Vagina (tissue), 2 donors: ENCODE measurements at places on chromosomes 12 and 14.

DNA sequence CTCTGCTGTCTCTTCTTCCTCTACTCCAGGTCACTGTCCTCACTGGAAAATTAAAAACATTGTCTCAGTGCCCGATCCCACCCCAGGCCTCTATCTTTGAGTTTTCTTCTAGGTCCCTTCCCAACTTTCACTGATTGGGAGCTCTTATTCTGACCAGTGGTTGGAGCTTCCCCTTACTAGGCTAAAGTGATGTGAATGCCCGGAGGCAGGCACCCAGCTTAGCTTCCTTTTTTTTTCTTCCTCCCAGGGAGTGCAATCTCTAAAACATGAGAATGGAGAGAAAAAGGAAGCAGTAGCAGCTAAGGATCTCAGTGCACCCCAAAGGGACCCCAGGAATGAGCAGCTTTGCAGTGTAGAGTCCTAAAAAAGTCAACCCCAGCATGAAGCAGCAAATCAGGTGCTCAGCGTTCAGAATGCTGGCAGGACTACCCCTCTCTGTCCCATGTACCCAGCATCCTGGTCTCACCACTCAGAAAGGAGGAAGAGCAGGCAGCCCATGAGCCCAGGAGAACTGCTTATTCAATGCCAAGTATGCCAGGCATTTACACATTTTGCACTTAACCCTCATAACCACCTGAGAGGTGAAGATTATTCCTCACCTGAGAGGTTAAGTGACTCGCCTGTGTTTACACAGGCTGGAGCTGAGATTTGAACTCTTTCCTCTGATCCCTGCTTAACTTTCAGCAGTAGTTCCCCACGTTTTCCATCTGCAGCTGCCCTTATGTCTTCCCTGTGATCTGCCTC, 146.2 kb upstream of the PWP1 start:
- no peak for DNase-seq

- no peak for DNase-seq
Measured at GRCh38 chr12:11902525-11902875, 168.2 kb upstream of the BCL2L14 start.

DNA sequence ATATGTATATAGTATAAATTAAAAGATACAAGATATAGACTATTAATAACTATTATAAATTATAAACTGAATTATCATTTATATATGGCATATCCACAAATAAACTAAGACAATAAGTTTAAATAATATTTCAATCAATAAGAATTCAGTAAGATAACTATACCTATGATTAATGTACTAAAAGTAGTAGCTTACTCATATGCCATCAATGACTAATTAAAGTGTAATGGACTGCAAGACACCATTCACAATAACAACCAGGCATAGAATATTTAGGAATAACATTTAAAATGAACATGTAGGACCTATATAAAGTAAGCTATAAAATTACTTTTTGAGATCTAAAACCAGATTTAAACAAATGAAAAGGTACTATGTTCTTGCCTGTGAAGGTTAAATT, 18.8 kb downstream of the KCNC2 start:
- DNase-seq: no peak

DNA sequence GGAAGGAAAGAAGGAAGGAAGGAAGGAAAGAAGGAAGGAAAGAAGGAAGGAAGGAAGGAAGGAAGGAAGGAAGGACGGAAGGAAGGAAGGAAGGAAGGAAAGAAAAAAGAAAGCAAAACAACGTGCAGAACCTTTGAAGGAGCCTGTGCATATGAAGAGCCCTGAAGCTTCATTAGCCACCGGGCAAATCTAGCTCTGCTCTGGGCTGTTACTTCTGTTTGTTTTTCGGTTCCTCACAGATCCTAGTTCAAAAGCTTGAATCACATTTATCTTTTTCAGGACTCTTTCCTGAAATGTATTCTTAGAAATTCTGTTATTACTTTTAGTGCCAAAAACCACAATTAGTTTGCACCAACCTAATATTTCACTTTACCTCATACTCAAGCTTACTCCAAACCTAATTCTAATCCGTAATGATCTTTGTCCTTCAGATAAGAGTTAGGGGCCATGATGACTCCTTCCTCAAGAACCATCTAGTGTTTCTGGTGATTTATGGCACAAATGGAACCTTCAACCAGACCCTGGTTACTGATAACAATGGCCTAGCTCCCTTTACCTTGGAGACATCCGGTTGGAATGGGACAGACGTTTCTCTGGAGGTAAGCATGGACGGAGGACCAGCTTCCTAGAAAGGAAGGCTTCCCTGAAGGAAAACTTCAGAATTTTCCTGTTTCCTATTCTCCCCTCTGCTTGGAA, 18.7 kb downstream of the A2ML1 start:
- no peak for DNase-seq

- no peak for DNase-seq
Measured at GRCh38 chr12:57196439-57196838, 20.2 kb upstream of the NXPH4 start.

DNA sequence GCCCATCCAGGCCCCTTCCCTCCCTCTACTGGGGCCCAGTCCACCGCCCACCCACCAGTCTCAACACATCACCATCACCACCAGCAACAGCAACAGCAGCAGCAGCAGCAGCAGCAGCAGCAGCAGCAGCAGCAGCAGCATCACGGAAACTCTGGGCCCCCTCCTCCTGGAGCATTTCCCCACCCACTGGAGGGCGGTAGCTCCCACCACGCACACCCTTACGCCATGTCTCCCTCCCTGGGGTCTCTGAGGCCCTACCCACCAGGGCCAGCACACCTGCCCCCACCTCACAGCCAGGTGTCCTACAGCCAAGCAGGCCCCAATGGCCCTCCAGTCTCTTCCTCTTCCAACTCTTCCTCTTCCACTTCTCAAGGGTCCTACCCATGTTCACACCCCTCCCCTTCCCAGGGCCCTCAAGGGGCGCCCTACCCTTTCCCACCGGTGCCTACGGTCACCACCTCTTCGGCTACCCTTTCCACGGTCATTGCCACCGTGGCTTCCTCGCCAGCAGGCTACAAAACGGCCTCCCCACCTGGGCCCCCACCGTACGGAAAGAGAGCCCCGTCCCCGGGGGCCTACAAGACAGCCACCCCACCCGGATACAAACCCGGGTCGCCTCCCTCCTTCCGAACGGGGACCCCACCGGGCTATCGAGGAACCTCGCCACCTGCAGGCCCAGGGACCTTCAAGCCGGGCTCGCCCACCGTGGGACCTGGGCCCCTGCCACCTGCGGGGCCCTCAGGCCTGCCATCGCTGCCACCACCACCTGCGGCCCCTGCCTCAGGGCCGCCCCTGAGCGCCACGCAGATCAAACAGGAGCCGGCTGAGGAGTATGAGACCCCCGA, 6.8 kb upstream of the RNU7-1 start:
- no peak for DNase-seq

- no peak for DNase-seq
Measured at GRCh38 chr12:104064842-104065427, 604 bp downstream of the HCFC2 start.

DNA sequence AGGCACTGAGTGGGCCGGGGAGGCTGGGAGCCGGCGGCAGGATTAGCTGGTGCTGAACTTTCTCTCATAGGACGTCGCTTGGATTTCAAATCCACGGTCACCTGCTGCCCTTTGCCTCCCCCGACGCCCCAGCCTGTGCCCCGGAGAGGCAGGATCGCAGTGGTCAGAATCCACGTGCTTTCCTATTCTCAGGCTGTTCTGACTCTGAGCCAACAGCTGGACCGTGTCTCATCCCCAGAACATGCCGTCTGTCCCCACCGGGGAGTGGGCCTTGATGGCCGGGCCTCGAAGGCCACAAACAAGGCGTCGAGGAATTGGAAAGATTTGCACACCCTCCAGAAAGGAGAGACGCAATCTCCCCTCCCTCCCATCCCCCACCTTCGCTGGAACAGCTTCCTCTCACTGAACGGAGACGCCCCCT, 18.5 kb upstream of the MLXIP start:
- DNase-seq: no peak

DNA sequence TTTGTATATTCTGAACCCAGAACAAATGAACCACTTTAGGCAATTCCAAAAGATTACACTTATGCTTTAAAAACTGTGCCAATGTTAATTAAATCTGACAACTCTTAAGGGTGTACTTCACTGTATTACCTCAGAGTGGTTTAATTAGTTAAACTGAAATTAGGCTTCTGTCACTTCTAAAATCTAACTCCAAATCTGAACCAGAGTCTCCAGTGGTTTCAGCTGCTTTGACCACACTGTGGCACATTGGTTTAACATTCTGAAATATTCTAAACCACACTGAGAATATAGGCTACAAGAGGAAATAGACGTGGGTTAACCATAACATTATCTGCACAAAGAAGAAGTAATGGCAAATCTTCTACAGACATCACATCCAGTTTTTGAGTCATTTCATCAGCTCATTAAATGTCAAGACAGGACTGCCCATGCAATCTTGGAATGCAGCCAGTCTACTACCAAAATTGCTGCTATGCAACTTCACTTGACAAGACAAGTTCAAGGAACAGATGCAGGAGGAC, 94.8 kb downstream of the LRP6 start:
- DNase-seq: no peak

DNA sequence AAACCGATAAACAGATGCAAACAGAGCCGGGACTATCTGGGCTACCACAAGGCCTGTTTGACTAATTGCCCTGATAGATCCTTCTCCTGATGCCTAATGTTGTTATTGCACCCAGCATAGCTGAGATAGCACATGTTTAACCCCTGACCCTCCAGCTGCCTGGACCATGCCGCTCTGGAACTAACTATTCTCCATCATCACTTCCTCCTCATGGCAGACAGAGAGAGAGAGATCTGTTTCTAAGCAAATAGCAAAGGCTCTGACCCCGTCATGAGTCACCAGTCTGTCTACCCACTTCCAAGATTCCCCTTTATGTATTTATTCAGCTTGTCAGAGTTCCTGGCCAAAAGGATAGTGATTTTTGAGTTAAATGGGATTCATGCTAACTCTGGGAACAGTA, 58.2 kb upstream of the FLRT2 start:
- DNase-seq: no peak

GRCh38 chr14:66508547-66508845, 549 bp downstream of the GPHN start:
- DNase-seq: no peak

DNA sequence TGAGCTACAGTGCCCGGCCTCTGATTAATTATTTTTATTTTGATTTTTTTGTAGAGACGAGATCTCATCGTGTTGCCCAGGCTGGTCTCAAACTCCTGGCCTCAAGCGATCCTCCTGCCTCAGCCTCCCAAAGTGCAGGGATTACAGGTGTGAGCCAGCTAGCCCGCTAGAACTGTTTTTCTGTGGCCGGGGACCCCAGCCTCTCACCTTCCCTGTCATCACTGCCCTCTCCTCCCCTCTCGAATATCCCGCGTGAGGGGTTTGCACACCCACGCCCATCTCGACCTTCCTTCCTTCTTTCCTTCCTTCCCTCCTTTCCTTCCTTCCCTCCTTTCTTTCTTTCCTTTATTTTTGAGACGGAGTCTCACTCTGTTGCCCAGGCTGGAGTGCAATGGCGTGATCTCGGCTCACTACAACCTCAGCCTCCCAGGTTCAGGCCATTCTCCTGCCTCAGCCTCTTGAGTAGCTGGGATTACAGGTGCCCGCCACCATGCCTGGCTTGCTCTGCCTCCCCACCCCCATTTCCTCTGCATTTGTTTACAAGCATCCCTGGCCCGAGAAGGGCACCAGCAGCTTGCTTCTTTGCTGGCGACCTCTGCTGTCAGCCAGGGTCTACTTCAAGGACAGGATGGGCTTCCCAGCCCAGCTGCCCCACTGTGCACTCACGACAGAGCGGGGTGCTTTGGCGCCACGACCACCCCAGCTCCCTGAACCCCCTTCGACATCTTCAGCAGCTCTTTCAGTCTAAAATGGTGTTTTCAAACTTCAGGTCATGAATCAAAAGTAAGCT, 4.3 kb upstream of the TRAF3 start:
- no peak for DNase-seq

DNA sequence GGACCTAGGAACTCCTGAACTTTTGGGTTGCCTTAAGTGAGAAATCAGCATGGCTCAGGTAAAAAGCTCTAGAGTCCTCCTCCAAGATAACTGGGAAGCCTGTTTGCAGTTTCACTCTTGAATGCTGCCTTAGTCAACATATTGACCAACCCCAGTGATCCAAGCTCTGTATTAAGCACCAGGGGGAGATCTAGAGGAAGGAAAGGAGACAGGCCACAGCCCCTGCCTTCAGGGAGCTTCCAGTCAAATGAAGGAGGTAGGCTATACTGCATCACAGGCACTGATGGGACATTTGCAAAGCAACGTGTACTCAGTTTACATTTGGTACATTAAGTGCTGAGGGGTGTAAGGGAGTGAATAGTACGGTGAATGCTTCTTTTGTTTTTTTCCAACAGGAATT, 1.2 kb upstream of the CSAD start:
- no peak for DNase-seq

DNA sequence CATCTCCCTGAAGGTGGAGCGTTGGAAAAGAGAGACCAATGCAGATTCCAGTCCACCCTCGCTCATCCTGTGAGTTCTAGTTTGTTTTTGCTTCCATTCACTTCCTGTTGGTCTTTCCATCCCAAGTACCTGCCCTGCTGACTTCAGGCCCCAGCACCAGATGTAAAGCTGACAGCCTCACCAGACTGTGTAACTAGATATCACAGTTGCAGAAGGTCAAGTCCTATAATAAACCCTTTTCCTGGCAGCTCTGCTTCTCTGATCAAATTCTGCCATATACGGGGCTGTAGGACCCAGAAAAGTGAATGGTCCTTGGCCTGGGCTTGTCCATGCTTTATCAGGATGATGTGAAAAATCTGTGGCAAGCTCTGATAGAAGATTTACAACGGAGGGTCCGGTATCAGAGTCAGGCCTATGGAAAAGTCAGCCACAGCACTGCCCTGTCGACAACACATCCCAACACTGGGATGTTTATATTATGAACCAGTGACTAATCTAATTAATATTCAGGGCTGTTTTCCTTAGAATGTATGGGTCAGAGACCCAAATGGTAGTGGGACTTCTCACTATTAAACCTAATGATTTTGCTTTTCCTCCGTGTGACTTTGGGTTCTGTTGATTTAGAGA, 42.1 kb downstream of the CCDC175 start:
- no peak for DNase-seq

DNA sequence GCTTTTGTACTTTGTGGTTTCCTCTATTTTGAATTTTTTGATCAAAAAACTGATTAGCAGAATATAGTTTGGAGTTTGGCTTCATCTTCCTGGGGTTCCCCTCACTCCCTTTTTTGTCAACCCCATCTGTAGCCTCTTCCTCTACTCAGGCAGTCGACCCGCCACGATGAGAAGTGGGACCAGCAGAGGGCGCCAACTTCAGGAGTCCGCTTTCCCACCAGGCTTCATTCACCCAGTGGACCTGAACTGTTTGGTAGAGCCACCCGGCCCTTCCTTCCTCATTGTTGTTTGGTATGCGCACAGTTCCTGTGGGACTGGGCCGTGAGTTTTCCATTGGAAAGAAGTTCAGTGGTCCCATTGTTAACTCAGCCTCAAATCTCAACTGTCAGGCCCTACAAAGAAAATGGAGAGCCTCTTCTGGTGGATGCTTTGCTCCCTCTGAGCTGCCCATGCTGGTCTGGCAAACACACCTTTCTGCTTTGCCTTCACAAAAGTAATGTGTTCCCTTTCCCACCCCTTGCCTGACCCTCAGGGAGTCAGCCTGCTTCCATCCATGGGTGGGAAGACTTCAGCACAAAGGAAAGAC, 21.7 kb downstream of the TMBIM6 start:
- DNase-seq: no peak
